ENCODE measurements at places on chromosomes 12 and 14.
A peak's percentile ranks its signal among the peaks of the same experiment; 100 is the strongest.

- peak; percentile 24 for DNase-seq
These were observed 96.7 kb downstream of the ETV6 start for GRCh38 chr12:11746024-11746771.

GRCh38 chr14:51972566-51972965 is 16.8 kb upstream of the RTRAF start:
- DNase-seq: no peak

DNA sequence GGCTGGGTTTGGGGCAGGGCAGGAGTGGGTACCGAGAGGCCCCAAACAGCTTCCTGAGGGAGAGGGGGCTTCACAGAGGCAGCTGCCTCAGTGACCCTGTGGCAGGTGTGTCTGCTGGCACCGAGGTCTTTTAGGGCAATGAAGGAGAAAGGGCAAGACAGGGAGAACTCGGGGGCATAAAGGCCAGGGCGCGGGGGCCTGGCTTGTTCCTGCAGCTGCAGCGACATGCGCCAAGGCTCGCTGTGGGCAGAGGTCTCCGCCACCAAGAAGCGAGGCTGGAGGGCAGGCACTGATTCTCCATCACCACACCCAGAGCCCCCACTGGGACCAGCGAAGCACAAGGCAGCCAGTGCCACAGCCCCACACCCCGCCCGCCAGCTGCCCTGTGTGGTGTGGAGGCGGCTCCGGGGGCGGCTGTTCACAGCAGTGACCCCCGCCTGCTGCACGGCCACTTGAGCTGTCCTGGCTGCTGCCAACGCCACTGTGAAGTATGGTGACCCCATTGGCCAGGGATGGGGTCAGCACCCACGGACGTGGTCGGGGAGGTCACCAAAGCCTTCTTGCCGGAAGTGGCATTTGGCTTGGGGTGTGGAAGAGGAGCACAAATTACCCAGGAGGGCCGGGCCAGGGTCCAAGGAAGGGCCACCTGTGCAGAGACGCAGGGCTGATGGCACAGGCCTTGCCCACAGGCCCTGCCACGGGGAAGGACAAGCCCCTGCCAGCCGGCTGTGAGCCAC is 16.4 kb downstream of the BAG5 start:
- no peak for DNase-seq

- no peak for DNase-seq
These were observed 8.8 kb downstream of the ARHGAP5 start for GRCh38 chr14:32085845-32086383.
